GOT3 (cell line): ENCODE measurements at places on chromosomes 1 and 21.

GRCh38 chr1:27612718-27613117 is 8.8 kb upstream of the AHDC1 start:
- DNase-seq = no peak

DNA sequence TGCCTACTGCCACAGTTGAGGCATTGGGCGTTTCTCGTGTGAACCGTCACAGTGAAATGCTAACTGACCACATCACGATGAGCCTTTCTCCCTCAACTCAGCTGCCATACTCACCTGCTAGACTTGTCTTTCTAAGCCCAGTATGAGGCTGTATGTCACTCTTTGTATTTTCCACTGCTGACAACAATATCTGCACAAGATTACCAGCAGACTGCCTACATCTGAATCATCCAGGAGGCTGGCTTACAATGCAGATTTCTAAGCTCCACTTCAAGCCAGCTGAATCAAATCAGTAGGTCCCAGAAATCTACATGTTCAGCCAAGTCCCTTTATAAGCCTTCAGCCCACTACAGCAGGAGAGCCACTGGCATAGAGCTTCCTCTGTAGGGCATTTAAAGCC is 355.0 kb upstream of the DUSP10 start:
- DNase-seq = no peak

- DNase-seq = no peak
Measured at GRCh38 chr1:53754484-53755312, 15.7 kb upstream of the GLIS1 start.

DNA sequence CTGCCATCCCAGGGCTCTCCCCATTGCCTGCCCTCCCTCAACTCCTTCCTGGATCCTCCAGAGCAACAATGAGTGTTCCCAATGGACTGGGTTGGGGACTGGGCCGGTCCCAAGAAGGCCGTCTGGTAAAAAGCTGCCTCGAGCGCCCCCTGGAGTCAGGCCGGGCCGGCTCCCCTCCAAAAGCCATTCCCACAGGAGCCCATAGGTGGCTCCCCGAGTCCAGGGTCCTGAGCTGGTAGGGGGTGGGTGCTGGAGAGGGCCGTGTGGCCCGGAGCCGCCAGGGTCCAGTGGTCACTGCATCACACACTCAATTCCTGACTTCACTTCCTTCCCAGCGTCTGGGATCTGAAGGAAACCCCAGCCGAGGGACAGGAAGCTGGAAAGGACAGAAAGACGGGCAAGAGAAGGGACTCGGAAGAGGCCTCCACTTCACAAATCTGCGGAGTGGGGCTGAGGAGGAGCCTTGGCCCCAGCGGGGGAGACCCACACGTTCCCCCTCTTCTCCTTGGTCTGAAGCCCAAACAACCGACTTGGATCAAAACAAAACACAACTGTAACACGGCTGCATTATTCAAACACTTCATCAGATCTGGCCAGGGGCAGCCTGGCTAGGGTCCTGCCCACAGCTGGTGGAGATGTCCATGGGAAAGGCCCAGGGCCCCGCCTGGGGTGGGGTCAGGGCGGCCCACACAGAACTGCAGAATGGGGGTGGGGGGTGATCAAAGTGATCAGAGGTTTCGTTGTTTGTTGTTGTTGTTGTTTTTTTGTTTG is 10.9 kb upstream of the ALDH4A1 start:
- DNase-seq = no peak

- no peak for DNase-seq
Measured at GRCh38 chr1:180131510-180131909, 23.2 kb upstream of the QSOX1 start.
